ENCODE measurements at places on chromosomes 13 and 19.

DNA sequence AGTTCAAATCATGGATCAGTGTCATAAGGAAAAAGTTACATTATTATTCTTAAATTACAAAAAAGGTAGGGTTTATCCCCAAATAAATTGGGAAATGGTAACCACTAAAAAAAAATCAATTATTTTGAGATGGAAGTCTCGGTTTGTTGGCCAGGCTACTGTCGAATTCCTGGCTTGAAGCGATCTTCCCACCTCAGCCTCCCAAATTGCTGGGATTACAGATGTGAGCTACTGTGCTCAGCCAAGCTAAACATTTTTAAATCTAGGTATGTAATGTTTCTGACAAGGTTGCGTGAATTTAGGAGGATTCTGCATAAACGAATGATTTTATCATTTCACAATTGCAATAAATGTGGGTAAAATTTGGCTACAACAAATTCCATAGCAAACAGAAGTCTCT, 2.0 kb downstream of the NAA16 start:
- DNase-seq, result no peak

DNA sequence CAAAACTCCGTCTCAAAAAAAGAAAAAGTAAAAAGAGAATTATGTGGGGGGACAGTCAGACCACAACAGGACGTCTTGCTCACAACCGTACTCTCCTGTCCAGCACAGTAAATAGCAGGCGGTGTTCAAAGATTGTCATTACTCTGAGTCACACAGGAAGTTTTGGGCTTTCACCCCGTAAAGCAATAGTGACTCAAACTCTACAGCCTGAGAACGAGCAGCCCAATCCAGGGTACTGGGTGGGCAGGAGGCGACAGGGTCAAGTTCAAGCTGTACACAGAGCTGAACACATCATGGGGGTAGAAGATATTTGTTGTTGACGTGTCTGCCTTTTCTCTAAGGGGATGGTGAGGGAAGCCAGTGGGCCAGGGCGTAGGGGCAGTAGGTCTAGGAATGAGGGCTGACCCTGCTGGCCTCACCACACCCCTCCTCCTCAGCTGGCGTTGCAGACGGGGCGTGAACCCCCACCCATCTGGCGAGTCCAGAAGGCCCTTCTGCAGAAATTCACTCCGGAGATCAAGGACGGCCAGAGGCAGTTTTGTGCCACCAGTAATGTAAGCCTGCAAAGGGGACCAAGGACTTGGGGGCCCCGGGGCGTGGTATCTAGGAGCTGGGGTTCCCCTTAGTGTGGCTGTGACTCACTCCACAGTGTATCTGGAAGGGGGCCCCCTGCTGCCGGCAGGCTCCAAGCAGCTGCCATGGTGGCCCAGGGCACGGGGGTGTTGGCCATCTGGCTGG, 23.3 kb downstream of the PRR12 start:
- DNase-seq, result no peak

DNA sequence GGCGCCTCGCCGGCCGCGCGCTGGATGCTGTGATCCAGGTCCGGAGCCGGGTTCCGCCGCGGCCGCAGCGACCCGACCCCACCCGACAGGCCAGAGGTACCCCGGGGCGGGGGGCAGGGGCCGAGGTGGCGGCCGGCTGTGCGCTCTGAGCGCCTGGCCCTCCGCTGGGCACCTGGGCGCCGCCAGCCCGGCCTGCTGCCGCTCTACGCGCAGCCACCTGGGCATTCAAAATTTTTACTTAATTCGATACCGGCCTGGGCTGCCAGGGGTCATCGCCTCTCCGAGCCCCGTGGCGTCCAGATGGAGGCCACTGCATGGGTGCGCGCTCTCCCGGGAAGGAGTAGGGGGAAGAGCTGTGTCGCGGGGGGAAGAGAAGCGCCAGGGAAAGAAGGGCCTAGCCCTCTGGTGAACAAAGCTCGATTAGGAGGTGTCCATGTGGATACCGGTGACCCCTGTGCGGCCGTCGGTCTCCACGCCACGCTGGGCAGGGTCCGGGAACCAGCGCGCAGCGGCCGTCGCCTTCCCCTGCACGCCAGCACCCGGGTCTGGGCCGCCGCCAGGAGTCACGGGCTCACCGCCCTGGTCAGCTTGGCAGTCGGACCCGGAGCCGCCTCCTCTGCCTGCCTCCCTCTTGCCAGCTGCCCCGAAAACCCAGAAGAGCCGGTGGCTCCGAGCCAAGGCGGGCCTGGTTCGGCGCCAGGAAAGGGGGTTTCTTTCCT, 666 bp downstream of the BIVM start:
- DNase-seq, result peak; percentile 7

DNA sequence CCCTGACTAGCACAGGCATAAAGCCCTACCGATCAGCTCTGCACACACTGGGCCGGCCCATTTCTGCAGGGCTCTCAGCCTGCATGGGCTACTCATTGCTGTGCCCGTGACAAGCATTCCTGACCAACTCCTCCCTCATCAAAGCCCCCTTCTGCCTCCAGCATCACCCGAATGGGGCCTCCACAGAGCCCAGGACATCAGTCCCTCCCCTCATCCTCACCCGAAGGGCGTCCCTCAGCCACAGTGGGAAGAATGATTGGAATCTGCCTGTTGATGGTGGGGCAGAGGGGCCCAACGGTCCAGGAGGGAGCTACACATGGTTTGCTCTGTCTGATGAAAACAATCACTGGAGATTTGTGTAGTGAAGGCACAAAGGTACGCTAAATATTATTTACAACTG, 43.8 kb downstream of the SERP2 start:
- no peak for DNase-seq

- DNase-seq, result no peak
Observed at GRCh38 chr13:49093376-49093775, 117.7 kb downstream of the FNDC3A start.

DNA sequence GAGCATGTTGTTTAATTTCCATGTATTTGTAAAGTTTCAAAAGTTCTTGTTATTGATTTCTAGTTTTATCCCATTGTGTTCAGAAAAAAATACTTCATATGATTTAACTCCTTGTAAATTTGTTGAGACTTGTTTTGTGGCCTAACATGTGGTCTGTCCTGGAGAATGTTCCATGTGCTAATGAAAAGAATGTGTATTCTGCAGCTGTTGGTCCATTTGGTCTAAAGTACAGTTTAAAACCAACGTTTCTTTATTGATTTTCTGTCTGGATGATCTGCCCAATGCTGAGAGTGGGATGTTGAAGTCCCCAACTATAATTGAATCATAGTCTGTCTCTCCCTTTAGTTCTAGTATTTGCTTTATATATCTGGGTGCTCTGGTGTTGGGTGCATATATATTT, 34.9 kb upstream of the TPP2 start:
- DNase-seq, result no peak

DNA sequence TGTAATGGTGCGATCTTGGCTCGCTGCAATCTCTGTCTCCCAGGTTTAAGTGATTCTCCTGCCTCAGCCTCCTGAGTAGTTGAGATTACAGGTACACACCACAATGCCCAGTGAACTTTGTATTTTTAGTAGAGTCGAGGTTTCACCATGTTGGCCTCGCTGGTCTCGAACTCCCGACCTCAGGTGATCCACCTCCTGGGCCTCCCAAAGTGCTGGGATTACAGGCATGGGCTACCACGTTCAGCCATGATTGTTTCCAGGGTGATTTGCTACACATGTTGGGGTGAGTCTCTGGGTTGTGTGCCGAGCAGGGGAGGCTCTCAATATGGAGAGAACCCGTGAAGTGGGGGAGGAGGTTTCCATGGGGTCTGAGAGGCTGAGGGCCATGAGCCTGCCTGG, 24.8 kb upstream of the CEACAM21 start:
- no peak for DNase-seq

DNA sequence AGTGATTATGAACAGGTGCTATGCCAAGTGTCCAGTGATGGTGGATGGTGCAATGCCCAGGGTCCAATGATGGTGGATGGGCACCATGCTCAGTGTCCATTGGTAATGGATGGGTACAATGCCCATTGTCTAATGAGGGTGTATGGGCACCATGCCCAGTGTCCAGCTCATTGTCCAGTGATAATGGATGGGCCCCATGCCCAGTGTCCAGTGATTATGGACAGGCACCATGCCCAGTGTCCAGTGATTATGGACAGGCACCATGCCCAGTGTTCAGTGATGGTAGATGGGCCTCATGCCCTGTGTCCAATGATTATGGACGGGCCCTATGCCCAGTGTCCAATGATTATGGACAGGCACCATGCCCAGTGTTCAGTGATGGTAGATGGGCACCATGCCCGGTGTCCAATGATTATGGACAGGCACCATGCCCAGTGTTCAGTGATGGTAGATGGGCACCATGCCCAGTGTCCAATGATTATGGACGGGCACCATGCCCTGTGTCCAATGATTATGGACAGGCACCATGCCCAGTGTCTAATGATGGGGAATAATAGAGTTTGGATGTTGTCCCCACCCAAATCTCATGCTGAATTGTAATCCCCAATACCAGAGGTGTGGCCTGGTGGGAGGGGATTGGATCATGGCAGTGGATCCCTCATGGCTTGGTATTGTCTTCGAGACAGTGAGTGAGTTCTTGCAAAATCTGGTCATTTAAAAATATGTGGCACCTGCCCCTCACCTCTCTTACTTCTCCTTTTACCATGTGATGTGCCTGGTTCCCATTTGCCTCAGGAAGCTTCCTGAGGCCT, 87.8 kb downstream of the ANKRD10 start:
- DNase-seq, result no peak

DNA sequence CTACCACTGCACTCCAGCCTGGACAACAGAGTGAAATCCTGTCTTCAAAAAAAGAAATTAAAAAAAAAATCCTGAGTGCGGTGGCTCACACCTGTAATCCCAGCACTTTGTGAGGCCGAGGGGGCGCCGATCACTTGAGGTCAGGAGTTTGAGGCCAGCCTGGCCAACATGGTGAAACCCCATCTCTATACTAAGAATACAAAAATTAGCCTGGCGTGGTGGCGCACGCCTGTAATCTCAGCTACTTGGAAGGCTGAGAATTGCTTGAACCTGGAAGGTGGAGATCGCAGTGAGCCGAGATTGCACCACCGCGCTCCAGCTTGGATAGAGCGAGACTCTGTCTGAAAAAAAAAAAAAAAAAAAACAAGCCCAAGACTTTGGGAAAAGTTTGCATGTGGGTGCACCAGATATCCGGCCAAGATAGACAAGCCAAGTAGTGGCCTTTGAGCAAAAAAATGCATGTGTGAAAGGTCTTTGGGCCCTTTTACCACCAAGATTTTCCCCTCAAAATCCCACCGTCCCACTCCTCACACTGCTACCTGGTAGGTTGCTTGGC, 5.7 kb downstream of the DNAJB1 start:
- DNase-seq, result no peak

GRCh38 chr13:26614721-26615120, 57.2 kb downstream of the WASF3 start:
- DNase-seq, result no peak

- DNase-seq, result no peak
Observed at GRCh38 chr13:75181906-75182305, 300.1 kb downstream of the TBC1D4 start.

GRCh38 chr13:81917810-81918209, 1576.9 kb upstream of the SPRY2 start:
- DNase-seq, result no peak

GRCh38 chr13:40390401-40390916, 276.0 kb downstream of the FOXO1 start:
- DNase-seq, result no peak

- peak; percentile 96 for DNase-seq
Observed at GRCh38 chr19:52139252-52140031, at the start of gene ZNF616. Gene ZNF616, minus strand, starts transcription at chr19:52139938. Its CDS starts 9,426 bp downstream, at chr19:52130512.

- no peak for DNase-seq
Observed at GRCh38 chr13:42035905-42036521, 12.4 kb upstream of the DGKH start.

- DNase-seq, result peak; percentile 94
Observed at GRCh38 chr19:29212648-29213573, at the start of gene UQCRFS1. Gene UQCRFS1, minus strand, starts transcription at chr19:29213151. Its CDS starts 33 bp downstream, at chr19:29213118.

DNA sequence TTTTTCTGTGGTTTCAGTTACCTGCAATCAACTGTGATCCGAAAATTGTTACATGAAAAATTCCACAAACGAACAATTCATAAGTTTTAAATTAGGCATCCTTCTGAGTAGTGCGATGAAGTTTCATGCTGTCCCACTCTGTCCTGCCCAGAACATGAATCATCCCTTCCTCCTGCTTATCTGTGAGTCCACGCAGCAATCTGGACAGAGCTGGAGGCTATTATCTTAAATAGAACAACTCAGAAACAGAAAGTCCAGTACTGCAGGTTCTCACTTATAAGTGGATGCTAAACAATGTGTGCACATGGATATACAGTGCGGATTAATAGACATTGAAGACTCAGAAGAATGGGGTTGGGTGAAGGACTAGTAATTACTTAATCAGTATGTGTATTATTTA, 583.7 kb upstream of the SPRY2 start:
- DNase-seq, result no peak

DNA sequence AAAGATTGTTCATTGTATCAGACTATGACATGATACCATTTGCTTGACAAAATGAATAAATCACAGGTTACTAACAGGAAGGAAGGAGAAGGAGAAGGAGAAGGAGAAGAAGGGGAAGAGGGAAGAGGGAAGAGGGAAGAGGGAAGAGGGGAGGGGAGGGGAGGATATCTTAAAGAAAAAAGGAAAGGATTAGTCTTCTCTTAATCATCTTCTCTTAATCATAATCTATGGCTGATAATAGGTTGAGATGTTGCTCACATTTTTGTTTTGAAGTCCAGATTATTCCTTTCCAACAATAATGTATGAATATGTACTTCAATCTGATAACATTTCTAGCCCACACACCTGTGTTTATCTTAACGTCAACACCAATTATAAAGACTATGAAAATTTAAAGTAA, 25.1 kb downstream of the DIAPH3 start:
- no peak for DNase-seq

GRCh38 chr13:112894423-112894672, 74.7 kb upstream of the MCF2L start:
- no peak for DNase-seq

DNA sequence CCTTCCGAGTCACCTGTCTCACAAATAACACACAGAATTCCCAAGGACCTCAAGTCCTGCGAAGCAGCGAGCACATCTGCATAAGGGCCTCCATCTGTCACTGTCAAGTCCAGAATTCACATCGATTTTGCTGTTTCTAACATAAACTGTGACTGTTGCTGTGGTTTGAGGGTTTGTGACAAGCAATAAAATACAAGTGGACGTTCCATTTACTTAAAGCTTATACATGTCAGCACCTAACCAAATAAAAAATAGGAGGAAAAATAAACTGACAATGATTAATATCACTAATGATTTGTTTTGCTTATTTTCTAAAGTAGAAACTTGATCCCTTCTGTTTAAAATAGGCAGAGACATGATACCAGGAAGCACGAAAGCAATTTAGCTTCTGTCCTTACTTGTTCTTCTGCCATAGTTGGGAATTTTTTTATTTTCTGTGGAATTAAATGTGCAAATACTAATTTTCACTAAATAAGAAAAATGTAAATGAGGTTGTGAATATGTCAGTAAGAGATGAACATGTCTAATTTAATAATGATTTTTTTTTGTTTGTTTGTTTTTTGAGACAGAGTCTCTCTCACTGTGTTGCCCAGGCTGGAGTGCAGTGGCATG, 279.1 kb downstream of the FGF9 start:
- no peak for DNase-seq

GRCh38 chr19:52692431-52693008, 42.3 kb downstream of the ZNF611 start:
- no peak for DNase-seq
